A172 (cell line): ENCODE measurements at places on chromosomes 2 and 18. TPM values are rescaled to one million over a fixed set of nuclear protein-coding genes. Genes with fewer than 3 reads are reported as not detected.
A peak's percentile ranks its signal among the peaks of the same experiment; 100 is the strongest.

DNA sequence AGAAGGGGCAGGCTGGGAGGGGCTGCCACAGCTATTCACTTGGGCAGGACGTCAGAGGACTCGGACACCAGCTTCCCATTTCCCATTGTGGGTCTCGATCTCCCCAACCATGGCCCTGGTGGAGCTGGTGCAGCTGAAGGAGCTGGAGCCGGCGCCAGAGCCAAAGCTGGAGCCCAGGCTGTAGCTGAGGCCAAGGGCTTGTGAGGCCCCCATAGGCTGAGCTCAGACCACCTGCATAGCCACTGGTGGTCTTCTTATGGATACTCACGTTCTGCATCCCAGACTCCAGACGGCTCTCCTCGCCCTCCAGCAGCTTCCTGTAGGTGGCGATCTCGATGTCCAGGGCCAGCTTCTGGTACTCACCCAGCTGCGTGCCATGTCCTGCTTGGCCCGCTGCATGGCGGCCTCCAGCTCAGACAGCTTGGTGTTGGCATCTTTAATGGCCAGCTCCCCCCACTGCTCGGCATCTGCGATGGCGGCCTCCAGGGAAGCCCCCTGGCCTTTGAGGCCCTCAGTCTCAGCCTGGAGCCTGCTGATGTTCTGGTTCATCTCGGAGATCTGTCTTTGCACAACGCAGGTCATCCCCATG, 6.0 kb upstream of the CDK5R2 start:
- no peak for DNase-seq

ZBTB7C gene
- 1.4 and 3.4 TPM in 2 replicates for total RNA-seq

LRRTM4 gene
- 0.12 and 0.36 TPM in 2 replicates for total RNA-seq

GRCh38 chr18:13520306-13520705, 206.1 kb downstream of the FAM210A start:
- no peak for DNase-seq

GRCh38 chr18:11553098-11553940, 56.1 kb upstream of the SLC35G4 start:
- DNase-seq: peak; percentile 53
